ENCODE measurements at places on chromosomes 12 and 14. TPM values are rescaled to one million over a fixed set of nuclear protein-coding genes. Genes with fewer than 3 reads are reported as not detected.

GRCh38 chr14:68552602-68553001, 240.3 kb downstream of the ZFP36L1 start:
- DNase-seq = no peak

DNA sequence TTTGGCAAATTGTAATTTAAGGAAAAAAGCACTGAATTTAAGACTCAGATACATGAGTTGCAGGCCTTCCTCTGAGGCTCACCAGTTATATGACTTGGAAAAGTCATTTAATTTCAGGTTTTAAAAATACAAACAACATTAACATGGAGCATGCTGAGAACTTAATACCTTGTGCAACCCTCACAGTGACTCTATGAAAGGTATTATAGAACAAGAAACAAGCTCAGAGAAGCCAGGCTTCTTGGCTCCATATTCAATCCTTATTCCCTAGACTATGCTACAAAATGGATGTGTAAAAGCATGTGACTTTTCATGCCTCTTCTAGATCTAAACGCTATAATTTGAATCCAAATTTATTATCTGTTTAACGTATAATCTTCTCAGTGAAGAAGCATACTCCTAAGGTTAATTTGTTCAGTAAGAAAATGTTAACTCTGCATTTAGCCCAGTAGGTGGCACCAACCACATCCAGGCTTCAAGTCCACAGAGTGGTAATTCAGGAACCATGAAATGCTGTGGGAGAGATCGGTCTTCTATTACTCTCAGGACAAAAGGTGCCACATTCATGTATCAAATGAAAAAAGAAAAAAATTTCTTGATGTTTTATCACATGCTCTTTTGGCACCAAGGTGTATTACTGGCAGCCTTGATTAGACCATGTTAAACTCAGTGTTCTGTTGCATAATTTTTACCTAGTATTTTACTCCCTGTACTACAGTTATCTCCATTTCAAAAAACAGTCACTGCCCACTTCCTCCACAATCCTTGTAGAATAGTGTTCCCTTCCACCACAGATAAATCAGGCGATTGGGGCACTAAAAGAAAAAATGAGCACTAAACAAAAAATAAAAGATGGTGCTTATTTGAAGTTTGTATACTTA, 9.3 kb downstream of the CCDC196 start:
- DNase-seq = peak; percentile 62

GRCh38 chr12:8890313-8891085, 23.8 kb upstream of the PHC1 start:
- DNase-seq = no peak

- no peak for DNase-seq
These were observed 39.3 kb downstream of the PPM1A start for GRCh38 chr14:60288279-60288678.

The IGFBP6 gene
- 99.0 TPM for total RNA-seq

The SMCO2 gene
- not detected for total RNA-seq

The TAC3 gene
- total RNA-seq = not detected

All from right atrium auricular region (tissue), 2 donors.